Right renal cortex interstitium (tissue), 3 donors: ENCODE measurements at places on chromosomes 7 and 10. TPM values are rescaled to one million over a fixed set of nuclear protein-coding genes. Genes with fewer than 3 reads are reported as not detected.

The EPHB6 gene
- polyA plus RNA-seq, result 19.1 TPM

The CEP55 gene
- polyA plus RNA-seq, result 16.6 TPM

The SPDYE5 gene
- 1.2 TPM for polyA plus RNA-seq

The SLC39A12 gene
- not detected for polyA plus RNA-seq

The WNT2 gene
- 0.55 TPM for polyA plus RNA-seq

The AKR1C3 gene
- polyA plus RNA-seq, result 79.0 TPM
